ENCODE measurements at places on chromosomes 5 and 9.

DNA sequence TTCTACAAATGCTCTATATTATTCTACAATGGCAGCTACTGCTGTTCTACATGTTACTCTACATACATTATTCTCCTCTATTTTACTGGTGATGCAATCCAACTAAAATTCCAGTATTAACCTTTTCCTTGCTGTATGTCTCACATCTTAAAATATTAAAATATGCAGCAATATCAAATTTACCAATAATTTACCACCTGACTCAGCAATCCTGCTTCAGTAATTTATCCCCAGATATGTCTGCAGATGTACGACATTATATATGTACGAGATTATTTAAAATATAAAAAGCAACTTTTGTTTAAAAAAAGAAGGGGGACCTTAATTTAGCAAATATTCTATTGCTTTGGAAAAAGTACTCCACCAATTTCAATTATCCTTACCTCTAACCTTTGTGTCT lies 11.6 kb downstream of the KIF3A start:
- no peak for DNase-seq

- DNase-seq = no peak
These were observed 118.7 kb upstream of the TAF11L2 start for GRCh38 chr5:17379100-17379951.

GRCh38 chr9:107942291-107942690 lies 452.7 kb upstream of the KLF4 start:
- DNase-seq = no peak

DNA sequence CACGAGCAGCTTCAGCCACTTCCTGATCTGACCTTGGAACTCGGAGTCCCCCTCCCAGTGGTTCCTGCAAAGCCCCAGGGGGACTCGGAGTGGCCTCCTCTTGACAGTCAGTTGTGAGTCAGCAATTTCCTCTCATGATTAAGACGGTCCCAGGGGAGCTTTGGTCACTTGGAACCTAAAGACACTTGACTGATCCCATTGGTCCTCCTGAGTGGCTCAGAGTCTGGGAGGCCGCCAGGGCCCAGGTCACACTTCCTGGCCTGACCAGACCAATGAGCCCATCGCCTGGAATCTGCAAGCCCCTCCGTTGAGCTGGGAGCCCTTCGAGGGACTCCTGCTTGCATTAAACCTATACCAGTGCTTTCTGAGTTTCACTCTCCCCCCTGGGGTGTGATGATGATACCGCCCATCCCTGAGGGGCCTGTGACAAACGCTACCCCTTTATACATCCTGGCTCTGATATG lies 29.1 kb downstream of the TSPAN17 start:
- DNase-seq = no peak

- DNase-seq = no peak
These were observed 46.1 kb downstream of the ERAP1 start for GRCh38 chr5:96761618-96762017.

GRCh38 chr5:143217065-143217803 lies 186.3 kb downstream of the NR3C1 start:
- no peak for DNase-seq

DNA sequence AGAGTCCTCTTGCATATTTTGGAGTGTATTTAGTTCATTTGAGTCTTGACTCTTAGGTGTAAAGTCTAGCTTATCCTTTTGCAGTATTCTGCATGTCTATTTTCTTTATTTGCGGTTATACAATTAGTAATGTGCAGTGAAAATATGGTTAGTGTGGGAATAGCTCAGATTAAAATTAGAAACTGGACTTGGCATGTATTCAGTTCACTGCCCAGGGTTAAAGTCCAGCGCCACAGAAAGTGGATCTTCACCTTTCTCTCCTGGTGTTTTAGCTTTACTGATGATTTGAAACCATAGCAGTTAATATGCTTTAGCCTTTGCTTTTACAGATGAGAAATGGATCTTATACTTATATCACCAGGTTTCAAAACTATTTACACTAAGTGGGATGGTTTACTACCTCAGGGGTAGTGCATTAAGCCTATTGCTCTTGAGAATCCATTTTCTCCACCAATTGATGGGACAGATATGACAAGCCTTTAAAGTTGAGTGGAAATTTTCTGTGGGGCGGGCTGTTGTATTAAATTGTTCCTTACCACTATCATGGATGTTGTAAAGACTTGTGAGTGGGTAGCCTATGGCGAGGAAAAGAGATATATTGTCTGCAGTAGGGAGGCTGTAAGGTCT lies 48.9 kb downstream of the PBX3 start:
- no peak for DNase-seq
